ENCODE measurements at places on chromosomes 1 and 21.

GRCh38 chr1:114346480-114347029, 164.4 kb downstream of the TRIM33 start:
- peak; percentile 83 for DNase-seq

- no peak for DNase-seq
Measured at GRCh38 chr1:191636345-191636744, 521.9 kb upstream of the RGS18 start.

- no peak for DNase-seq
Measured at GRCh38 chr21:17780539-17780938, 38.6 kb downstream of the C21orf91 start.

- no peak for DNase-seq
Measured at GRCh38 chr1:114130213-114130612, 23.5 kb downstream of the SYT6 start.

DNA sequence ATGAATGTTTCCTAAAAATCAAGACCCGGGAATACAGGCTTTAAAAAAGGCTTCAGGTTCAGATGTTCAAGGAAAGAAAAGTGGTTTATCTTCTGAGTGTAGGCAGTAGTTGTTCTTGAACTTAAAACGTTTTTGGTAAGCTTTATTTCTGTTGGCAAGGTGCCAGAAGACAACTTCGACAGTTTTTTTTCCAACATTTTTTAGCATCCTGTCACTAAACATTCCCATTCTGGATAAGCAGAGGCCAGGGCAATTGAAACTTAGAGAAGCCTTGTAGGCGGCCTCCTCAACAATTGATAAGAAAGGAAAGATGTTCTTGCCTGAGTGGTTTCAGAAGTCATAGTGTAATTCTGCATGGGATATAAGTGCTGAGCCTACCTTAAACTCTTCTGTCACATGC, 66.7 kb downstream of the PATJ start:
- no peak for DNase-seq

- no peak for DNase-seq
Measured at GRCh38 chr1:37666241-37666867, 26.0 kb upstream of the CDCA8 start.

GRCh38 chr1:163523375-163524029, 201.7 kb downstream of the NUF2 start:
- no peak for DNase-seq

DNA sequence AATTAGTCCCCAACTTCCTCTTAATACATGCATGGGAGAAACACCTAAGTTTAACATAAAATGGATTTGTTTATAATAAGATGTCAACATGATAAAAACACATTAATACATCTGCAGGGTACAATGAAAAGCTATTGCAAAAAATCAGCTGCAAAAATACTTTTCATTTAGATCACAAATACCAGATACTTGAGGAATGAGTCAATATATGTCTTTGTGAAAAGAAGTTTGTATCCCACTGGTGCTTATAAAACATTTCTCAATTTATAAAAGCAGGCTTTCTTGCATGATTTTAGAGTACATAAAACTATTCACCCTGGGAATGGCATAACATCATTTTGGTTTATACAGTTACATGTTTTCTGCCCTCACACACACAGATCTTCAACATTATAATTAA, 18.6 kb upstream of the PRKAA2 start:
- no peak for DNase-seq

DNA sequence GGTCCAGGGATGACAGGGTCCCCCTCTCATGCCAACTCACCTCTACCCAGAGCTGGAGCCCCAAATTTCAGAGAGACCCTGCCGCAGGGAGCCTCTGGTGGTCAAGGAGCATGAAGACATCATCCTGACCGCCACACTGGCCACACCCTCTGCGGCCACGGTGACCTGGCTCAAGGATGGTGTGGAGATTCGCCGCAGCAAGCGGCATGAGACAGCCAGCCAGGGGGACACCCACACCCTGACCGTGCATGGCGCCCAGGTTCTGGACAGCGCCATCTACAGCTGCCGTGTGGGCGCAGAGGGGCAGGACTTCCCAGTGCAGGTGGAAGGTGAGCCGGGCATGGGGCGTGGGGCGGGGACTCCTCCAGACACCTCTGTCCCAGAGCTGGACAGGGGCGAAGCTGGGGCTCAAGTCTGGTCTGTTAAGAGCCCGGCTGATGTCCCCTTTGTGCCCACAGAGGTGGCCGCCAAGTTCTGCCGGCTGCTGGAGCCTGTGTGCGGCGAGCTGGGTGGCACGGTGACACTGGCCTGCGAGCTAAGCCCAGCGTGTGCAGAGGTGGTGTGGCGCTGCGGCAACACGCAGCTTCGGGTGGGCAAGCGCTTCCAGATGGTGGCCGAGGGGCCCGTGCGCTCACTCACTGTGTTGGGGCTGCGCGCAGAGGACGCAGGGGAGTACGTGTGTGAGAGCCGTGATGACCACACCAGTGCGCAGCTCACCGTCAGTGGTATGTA, 66.0 kb downstream of the OBSCN start:
- DNase-seq, result no peak

DNA sequence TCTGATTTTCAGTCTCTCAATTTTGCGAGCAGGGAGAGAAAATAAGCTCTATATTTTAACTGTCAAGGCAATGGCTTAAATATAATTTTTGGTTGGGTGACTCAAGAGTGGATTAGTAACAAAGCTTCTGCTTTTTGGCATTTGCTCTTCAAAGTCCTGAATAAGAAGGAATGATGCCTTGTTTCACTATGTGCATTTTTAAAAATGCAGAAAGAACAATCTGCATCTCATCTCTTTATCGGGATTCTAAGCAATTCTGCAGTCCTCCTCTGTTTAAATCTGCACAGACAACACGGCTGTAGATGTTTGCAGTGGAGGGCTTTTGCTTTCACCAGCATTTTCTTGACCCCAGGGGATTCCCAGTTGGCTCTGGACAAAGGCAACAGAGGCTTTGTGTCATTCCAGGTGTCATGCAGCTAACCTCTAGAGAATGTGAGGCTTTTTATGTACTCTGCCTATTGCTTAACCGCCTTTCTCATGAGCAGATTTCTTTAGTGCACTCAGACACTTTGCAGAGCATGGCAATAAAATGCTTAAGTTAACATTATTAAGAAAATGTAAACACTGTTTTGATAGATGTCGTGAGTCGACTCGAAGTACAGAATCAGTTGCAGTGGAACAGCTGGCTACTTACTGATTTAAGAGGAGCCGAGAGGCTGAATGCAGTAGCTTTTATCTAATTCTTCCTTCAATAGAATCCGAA, 783.2 kb upstream of the NEGR1 start:
- DNase-seq, result peak; percentile 38

GRCh38 chr1:23967871-23968270, 8.2 kb downstream of the PNRC2 start:
- no peak for DNase-seq

DNA sequence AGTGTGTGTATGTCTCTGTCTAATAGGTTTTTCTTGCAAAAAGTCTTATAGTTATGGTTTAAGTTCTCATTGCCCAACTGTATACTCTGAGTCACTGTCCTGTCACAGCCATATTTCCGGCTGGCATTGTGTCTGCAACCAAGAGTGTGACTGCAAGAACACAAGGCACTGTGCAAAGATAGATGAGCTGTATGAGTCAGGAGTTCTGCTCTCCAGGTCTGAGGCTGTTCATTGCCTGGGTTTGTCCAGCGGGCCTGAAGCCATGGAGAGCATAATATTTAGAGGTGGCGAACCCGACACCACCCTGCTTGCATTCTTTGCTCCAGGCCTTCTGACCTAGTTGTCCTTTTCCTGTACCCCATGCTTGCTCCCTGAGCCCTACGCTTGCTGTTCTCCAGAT, 50.9 kb upstream of the CNIH3 start:
- DNase-seq, result no peak

- DNase-seq, result no peak
Measured at GRCh38 chr1:111227851-111228747, 586 bp downstream of the CHI3L2 start.

- DNase-seq, result no peak
Measured at GRCh38 chr1:237219751-237220642, 178.0 kb downstream of the RYR2 start.

DNA sequence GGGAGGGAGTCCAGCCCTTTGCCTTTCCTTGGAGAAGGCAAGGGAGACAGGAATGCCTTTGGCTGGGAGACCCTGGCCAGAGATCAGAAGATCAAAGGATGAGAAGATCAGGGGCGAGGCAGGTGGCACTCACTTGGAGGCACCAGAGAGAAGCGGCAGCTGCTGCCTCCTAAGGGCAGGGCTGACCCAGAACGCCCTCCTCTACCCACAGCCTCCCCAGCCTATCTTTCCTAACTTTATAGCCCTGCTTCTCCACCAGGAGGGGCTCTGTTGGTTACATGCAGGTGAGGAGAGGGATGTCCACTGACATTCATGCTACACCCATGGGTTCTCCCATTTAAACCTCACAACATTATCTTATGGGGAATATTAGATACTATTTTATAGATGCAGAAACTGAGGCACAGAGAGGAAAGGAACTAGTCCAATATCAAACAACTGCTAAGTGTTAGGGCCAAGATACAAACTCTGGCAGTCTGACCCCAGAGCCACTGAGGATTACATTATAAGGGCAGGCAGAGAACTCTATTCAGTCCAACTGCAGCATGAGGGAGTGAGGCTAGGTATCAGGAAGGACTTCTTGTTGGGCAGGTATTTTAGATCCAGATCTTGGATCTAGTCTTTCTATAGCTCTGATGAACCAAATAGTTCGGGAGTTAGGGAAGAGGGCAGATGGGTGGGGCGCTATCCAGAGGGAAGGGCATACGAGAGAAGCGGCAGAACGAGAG, 19.9 kb downstream of the LGR6 start:
- DNase-seq, result no peak

GRCh38 chr1:169959686-169960085, 66.0 kb upstream of the SCYL3 start:
- no peak for DNase-seq

GRCh38 chr1:112043901-112044300, 54.4 kb upstream of the KCND3 start:
- DNase-seq, result no peak

DNA sequence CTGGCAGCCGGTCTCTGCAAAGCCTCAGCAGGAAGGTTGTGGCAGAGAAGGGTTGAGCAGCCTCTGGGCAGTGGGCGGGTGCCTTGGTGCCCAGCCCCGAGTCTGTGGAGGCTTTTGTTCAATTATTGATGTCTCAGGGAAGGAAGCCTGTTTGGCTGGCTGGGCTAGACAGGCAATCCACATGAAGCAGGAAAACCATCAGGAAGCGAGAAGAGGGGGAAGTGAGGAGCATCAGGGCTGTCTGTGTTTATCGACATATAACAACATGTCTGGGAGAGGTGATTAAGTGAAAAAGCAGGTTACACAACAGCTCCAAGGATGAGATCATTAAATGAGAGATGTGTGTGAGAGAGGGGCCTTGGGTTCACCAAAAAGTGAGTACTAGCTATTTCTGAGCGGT, 105.4 kb downstream of the UBE2U start:
- no peak for DNase-seq

DNA sequence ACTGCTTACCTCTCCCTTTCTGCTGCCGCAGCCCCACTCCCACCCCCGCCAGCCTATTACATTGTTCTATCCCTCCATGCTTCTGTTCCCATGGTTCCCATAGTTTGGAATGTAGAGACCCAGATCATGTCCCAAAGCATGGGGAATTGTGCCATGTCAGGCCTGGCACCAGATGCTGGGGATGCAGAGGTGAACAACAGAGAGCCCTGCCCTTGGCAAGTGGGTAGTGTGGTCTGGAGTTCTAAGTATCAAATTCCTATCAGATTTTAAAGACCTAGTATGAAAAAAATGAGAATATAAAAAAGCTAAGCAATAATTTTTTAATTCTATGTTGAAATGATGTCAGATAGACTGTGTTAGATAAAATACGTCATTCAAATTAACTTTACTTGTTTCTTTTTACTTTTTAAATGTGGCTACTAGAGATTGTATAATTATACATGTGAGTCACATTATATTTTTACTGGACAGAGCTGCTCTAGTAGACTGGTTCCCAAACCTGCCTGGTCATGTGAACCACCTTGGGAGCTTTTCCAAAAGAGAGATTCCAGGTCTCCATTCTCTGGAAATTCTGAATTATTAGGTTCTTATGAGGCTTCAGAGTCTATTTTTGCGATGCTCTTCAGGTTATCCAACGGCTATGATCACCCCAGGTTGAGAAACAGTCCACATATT, 113.0 kb upstream of the DAB1 start:
- no peak for DNase-seq

- DNase-seq, result no peak
Measured at GRCh38 chr1:223741861-223742260, 29.5 kb downstream of the CAPN2 start.

DNA sequence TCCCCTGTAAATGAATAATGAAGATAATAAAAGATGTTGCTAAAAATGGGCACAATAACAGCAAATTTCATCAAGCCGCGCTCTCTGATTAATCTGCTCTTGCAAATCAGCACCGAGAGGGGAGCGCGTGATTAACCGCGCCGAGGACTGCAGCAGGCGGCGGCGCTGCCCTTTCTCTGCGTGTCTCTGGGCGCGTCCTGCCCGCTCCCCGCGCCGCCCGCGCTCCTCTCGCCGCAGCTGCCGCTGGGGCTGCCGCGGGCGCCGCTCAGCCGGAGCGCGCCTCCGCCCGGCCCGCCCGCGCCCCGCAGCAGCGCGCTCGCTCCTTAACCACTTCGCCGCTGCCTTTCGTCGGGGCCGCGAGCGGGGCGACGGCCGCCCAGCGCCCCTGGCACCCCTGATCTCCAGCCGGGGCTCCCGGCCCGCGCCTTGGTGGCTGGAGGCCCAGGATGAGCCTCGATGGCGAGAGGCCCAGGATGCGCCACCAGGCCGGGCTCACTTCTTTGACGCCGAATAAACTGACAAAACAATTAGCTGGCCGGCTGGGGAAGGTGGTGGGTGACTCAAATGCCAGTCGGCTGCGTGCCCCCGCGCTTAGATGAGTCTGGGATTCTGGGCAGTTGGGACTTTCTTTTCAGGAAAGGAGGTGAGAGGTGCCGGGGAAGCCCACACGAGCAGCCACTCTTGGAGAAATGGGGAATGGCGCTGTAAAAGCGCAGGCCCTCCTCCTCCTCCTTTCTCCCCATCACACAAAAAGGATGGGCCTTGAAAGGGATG, 221.4 kb upstream of the PKN2 start:
- no peak for DNase-seq

- DNase-seq, result no peak
Measured at GRCh38 chr1:228727681-228728171, 7.6 kb upstream of the RHOU start.
